CD4-positive, alpha-beta T cell treated with Interleukin-12 subunit alpha and Interleukin-12 subunit beta, for 1 hour (primary cell): ENCODE measurements at places on chromosomes 12 and 14.
A peak's percentile ranks its signal among the peaks of the same experiment; 100 is the strongest.

- DNase-seq: no peak
These were observed 151.7 kb downstream of the MON2 start for GRCh38 chr12:62618319-62618718.

- DNase-seq: no peak
These were observed 45.2 kb downstream of the VEZT start for GRCh38 chr12:95262808-95263207.

- no peak for DNase-seq
These were observed 155.1 kb upstream of the HMGA2 start for GRCh38 chr12:65668981-65669695.

DNA sequence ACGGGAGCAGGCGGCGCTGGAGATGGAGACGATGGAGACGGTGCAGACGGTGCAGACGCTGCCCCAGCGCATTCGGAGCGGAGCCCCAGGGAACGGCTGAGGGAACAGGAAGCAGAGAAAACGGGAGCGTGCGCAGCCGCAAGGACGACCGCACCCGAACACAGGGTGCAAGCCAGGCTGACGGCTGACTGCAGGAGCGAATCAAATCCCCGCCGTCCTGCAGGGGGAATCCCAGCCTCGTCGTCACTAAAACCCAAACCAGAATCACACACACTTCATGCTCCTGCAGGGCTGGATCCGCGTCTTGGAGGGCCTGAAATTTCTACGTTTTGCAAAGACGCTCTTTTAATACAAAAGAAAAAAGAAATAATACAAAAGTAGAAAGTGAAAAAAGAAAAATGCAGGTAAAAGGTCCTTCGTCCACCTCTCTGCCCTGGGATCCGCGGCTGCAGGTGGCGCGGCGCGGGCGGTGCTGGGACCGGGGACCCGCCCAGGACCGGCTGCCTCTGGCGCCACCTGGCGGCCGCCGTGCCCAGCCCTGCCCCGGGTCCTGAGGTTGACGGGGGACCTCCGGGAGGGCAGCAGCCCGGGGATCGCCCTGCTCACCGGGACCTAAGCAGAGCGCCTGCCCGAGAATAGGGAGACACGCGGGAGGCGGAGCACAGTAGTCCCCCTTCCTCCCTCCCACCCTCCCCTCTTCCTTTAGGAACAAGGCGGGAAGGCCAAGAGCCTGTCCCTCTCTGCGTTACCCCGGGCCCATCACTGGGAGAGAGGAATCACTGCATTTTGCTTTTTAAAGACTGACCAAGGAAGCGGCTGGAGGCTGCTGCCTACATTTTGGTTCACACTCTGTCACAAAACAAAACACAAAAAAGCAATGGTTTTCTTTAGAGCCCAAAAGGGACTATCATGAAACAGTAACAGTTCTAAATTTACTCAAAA is 20.1 kb downstream of the STX2 start:
- DNase-seq: peak; percentile 75

DNA sequence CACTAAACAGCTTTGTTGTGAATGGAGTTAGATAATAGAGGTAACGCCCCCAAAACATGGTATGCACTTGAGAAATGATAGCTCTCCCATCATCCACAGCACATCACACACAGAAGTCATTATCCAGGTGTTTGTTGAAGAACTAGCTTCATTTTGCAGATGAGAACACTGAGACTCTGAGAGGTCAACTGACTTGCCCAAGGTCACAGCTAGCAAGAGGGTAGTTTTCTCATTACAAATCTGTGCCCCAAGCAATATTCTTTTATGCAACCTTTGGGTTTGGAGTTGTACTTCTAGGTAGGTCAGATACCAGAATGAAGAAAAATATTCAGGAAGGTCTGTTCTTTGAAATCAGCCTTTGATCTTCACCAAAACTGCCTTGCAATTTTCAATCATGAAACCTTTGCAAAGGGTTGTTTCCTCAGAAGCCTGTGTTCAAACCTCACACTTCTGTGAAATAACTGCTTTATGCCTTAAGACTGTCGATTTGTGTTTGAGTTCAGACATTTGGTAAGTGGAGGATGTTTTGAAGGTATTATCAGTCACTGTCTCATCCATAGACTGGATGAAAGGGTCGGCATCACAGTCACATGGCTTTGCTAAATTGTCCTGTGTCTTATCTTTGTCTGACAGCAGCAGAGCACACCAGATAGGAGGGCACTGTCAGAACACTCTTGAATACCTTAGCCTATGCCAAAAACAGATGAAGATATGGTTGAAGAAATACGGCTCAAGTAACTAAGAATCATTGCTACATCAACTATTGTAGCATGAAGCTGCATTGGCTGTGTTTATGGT is 233.2 kb upstream of the BTG1 start:
- DNase-seq: peak; percentile 31

DNA sequence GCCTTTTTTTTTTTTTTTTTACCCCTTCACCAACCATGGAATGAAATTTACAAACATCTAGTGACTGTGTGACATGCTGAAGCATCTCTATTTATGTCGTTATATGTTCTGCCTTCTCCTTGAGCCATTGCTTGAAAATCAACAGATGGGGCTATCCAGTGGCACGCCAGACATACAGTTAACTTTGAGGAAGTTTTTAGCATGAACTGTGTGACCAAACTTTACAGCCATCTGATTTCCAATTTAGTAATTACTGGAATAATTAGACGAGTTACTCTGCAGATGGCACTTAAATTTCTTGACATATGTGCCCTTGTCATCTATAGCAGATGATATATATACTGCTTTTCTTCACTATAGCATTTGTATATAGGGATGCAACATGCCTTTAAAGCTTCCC is 192.1 kb downstream of the SNAPC1 start:
- DNase-seq: no peak

DNA sequence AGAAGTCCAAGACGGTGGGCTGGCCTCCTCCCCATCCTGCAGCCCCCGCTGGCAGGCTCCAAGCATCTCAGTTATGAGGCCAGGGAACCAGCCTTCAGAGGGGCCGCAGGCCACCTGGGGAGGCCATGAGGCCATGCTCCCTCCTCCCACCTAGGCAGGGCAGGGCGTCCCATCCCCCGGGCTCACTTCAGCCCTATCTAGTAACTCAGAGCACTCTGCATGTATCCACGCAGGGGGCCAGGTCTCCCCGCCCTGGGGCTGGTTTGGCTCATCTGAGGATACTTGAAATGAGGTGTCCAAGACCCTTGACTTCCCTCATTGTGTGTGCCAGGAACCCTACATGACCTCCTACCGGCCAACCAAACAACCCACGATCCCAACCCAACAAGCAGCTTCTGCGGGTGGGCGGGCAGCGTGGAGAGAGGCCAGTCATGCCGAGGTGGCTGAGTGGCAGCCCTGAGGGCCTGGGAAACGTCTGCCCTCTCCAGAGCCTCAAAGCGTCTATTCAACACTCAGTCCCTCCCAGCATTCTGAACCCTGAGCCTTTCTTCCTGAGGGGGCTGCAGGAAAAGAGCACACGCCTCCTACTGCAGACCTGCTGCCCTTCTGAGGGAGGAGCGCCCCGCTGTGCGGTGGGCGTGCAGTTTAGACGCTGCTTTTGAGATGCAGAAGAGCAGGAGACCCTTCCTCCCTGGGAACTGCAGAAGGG is 16.8 kb downstream of the ISCA2 start:
- no peak for DNase-seq

DNA sequence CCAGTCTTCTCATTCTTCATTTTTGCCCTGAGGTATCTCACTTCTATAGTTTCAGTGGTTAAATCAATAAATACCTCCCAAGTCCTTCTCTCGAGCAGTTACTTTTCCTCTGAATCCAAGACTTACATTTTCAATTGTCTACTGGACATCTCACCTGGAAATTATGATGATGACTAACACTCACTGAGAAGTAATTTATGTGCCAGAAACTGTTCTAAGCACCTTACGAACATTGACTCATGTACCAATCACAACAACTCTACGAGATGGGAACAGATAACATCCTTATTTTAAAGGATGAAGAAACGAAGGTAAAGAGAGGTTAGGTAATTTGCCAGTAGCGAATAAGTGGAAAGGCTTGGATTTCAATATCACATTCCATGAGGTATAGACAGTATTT is 94.1 kb downstream of the EML5 start:
- DNase-seq: no peak

- no peak for DNase-seq
These were observed 605 bp downstream of the ANKRD52 start for GRCh38 chr12:56257491-56258067.

- no peak for DNase-seq
These were observed 159.7 kb upstream of the NTF3 start for GRCh38 chr12:5272018-5272785.

DNA sequence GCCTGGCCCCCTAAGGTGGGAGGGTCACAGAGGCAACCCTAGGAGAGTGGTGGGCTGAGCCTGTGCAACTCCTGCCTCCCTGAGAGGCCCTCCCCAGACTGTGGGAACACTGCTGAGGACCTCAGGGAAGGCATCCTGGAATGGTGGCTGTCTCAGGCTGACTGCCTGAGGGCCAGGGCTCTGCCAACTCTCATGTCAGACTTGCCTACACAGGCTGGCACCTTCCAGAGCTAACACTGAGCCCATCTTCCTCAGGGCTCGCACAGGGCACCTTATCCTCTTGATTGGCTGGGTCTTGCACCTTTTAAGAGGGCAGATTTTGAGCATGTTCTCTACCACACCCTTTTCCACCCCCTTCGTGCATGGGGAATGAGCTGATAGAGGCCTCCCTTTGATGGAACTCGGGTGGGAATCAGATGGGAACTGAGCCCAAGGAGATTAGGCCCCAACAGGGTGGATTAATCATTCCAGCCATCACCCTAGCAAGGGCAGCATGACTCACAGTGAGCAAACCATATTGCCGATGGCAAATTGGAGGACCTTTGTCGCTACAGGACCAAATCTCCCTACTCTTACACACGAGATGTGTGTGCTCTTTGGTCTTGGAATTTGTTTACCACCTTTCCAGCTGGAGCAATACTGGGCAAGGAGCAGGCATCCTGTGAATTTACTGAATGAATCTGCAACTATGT is 702.8 kb downstream of the VRK1 start:
- DNase-seq: no peak

DNA sequence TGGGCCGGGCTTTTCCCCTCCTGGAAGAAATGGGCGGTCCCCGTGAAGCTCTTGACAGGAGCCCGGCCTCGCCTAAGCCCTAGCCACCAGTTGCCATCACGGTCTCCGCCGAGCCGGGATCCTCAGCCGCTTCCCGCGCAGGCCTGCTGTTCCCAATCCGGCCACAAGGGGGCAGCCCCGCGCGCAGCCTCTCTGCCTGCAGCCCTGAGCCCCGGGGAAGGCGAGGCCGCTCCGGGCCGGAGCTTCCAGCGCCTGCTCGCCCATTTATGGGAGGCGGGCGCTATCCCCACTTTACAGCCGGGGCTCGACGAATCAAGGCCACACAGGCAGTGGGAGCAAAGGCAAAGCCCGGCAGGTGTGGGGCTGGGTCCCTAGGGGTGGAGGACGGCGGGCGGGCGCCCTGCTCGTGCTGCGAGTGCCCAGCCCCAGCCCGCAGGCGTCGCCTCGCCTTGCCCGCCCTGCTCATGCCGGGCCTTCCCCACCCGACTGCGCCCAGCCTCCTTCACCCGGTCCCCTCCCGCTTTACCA is 61.5 kb downstream of the LGMN start:
- DNase-seq: peak; percentile 74

GRCh38 chr14:105986894-105987284 is 460.5 kb downstream of the TMEM121 start:
- DNase-seq: no peak

GRCh38 chr12:127810041-127810440 is 456.9 kb upstream of the TMEM132C start:
- no peak for DNase-seq
